ENCODE measurements at places on chromosomes 1 and 21. TPM values are rescaled to one million over a fixed set of nuclear protein-coding genes. Genes with fewer than 3 reads are reported as not detected.
A peak's percentile ranks its signal among the peaks of the same experiment; 100 is the strongest.

PSRC1 gene
- polyA plus RNA-seq, result 10.7 TPM

S100A7A gene
- not detected for polyA plus RNA-seq

NEGR1 gene
- polyA plus RNA-seq, result 26.3 TPM

TM2D1 gene
- 57.0 TPM for polyA plus RNA-seq

DNA sequence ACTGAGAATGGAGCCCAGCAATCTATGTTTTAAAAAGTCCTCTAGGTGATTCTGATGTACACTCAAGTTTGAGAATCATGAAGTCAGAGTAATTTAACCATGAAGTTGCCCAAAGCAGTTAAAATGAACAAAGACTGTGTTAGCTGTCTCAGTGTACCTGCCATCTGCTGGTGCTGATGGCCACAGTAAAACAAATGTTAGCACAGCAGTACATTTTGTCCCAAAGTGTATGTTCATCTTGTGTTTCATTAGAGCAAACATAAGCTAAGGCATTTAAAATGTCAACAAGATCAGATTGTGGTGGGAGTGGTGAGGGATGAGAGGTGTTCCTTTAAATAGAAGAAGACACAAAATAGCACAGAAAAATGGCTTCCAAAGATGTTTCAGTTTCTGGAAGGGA lies 31.1 kb downstream of the FYB2 start:
- DNase-seq, result no peak

DNA sequence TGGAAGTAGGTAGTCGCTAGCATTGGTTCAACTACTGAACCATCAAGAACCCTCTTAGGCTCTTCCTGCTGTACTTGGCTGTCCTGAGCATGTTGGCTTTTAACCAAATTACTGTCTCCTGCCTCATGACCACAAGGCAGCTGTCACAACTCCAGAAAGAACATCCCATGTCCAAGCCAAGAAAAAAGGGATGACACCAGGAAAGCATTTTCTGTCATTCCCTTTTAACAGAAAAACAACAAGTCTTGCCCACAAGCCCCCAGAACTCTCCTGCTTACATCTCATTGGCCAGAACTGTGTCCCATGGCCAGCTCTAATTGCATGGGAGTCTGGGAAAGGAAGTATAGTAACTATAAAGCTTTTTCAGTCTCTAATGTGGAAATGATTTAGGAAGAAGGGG lies 2.4 kb upstream of the RNU5D-1 start:
- no peak for DNase-seq

- no peak for DNase-seq
Observed at GRCh38 chr21:45482899-45483821, 59.1 kb downstream of the SLC19A1 start.

- DNase-seq, result peak; percentile 82
Observed at GRCh38 chr1:179206812-179207211, 22.7 kb downstream of the ABL2 start.

GRCh38 chr1:77465139-77465538 lies 183.3 kb downstream of the AK5 start:
- DNase-seq, result no peak

DNA sequence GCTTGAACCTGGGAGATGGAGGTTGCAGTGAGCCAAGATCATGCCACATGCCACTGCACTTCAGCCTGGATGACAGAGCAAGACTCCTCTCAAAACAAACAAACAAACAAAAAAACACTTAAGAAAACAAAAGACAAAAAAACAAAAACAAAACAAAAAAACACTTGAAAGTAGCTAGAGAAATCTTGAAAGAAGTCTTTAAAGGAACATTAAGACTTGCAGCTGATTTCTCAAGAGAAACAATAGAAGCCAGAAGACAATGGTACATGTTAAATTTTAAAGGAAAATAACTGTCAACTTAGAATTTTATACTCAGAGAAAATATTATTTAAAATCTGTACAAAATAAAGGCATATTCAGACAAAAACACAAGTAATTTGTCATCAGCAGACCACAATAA lies 71.3 kb downstream of the HLX start:
- DNase-seq, result no peak

DNA sequence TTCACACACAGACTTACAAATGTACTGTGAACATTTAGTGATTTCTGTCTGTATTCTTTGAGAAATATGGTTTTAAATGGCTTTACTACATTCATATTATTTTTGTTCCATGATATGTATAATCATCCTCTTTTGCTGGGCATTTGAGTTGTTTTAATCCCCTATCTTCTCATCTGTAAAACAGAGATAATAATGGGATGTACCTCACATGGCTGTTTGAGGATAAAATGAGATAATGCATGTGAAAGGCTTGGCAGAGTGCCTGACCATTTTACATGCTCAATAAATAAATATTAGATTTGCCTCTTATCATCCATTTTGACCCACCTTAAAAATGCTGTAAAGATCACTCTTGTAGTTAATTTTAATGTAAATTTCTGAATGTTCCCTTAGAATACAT lies 197.2 kb downstream of the C1orf94 start:
- DNase-seq, result no peak

DNA sequence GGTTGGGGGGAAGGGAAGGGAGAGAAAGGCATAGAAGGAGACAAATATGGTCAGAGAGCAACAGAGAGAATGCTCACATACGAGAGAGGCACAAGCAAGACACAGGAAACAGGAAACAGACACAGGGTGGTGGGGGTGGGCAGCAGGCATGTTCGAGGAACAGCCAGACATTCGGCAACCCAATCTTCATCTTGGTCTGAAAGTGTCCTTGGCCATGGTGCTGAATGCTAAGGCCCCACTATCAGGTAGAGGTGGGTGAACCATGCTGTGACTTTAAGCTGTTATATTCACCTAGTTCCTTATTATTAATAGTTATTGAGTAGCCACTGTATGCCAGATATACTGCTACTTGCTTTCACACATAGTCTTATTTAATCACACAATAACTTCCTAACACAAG lies 109.2 kb downstream of the DDX20 start:
- DNase-seq, result no peak

DNA sequence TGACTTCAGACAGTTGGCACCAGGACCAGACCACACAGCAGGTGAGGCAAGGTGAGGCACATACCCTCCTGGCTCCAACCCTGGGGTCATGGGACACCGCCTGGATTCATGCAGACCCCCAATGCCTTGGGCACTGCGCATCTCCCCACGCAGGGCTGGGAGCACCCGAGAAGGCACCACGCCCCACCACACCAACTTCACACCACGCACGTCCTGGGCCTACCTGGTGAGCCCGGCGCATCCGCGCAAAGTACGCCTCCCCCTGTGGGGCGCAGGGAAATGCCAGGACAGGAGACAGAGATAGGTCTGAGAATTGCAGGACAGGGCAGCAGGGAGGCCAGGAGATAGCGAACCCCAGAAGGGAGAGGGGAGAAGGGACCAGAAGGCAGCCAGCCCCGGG lies 58.5 kb downstream of the LDLRAD2 start:
- DNase-seq, result no peak

DNA sequence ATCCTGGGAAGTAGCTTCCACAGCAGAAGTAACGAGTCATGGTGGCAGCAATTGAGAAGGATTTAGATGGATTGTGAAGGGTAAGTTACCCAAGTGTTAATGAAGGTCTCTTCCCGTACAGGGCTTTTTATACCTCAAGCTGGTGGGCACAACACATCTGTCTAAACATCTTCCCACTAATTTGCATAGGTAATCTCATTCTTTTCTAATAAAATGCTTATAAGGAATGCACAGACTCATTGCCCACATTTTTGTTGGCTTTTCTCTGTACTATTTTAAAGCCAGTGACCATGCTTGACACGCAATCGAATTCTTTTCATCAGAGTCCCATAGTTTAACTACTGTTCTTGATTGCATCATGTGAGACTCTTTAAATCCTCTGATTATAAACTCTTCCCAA lies at the start of gene KRTAP7-1:
KRTAP7-1 (minus strand) TSS at position 101 of the 400 bp plus-strand sequence; CDS start at position 40, 61 bp downstream.
- no peak for DNase-seq

DNA sequence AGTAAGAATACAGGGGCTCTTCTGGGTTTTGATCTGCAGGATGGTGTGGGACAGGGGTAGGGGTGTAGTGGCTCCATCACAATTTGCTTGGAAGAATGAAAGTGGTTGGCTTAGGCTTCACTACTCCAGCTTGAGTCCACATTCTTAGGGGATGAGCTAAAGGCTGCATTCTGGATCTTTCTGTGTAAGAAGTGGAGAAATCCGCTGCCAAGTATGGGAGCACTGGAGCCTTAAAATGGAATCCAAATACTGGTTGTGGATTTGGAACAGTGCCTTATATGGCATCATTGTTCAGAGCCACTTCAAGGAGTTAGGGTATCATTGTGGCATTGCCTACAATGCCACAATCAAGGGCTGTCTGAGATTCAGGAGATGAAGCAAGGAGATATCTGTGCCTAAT lies 187.1 kb downstream of the LMO4 start:
- DNase-seq, result no peak

DNA sequence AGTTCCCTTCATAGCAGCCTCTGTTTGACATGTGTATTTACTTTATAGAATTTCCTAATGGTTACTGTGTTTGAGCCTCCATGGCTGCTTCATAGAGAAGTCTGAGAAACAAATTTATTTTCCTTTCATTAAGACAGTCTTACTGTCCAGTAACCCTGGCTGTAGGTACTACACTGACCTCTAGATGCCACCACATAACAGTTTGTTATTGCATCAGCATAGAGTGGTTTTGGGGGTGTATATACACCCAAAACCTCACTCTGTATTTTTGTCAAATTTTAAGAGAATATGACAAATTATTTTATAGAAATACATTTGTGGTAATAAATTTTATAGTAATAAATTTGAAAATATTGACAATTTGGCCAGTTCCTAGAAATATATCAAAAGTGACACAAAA lies 57.3 kb downstream of the OBSCN start:
- DNase-seq, result no peak

GRCh38 chr1:55320891-55321290 lies 105.7 kb upstream of the USP24 start:
- peak; percentile 11 for DNase-seq

DNA sequence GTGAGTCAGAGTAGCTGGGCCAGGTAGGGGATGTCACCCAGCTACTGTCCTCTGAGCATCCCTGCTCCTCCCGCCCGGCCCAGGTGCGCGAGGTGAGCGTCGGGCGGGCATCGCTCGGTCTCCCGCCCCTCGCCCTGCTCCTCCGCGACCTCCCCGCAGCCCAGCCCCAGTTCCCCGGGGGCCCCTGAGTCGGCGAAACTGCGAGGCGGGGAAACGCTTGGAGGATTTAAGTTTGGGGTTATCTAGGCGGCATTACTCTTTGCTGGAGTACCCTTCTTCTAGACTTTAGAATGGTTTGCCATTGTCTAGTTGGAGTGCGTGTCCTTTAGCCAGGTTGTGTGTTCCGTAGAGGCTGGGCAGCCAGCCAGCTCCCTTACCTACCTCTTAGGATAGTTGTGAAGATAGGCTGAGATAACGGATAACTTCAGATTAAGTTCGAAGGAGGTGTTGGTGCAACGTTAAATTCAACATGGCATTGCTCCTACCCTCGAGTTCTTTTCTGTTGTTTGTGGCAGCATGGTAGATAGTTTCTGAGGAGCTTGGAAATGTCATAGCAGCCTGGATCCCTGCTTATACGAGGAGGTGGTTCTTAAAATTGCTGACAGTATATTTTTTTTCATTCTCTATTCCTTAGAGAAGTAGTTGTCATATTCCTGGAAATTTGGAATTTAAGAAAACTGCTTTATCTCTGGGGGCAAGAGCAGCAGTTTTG lies 697 bp downstream of the AGO3 start:
- DNase-seq, result peak; percentile 9
